ENCODE measurements at places on chromosomes 4 and X.

DNA sequence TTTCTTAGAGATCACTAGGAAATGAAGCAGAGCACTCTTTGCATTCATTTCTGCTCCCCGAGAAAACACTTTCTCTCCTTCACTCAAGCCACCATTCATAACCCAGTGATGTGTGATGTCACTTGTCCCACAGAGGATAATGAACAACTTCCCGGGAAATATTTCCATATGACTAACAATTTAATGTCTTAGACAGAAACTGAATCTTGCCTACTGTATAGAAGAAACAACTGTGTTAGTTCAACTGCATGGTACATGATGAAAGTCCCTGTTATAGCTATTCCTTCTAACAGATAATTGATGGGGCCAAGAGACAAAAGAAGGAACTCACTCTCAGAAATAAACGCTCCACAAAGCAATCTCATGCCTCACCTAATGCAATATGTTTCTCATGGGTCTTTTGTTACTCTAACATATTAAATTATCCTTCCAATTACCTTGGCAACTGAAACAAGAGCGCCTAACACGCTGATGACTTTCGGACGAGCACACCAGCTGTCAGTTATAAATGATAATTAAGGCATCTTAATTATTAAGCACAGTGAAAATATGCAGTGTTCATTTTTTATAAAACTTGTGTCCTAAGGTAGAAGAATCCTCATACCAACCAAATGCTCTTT, 113.7 kb upstream of the TLR3 start:
- DNase-seq: no peak

DNA sequence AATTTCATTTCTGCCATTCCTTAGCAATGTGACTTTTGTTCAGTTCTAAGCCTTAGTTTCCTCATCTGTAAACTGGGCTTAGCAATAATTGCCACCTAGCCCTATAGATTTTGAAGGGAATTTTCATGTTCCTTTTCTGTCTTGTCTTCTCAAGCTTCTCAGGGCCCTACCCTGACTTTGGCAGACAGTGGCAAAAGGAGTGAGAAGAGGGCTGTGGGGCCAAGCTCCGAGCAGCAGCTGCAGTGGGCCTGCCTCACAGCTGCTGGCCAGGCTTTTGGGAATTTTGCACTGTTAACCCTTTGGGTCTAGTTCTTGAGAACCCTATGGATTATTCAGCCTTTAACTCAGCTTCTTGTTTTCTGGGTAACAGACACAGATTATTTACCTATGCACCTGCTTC, 67.6 kb upstream of the IGSF1 start:
- DNase-seq: no peak

DNA sequence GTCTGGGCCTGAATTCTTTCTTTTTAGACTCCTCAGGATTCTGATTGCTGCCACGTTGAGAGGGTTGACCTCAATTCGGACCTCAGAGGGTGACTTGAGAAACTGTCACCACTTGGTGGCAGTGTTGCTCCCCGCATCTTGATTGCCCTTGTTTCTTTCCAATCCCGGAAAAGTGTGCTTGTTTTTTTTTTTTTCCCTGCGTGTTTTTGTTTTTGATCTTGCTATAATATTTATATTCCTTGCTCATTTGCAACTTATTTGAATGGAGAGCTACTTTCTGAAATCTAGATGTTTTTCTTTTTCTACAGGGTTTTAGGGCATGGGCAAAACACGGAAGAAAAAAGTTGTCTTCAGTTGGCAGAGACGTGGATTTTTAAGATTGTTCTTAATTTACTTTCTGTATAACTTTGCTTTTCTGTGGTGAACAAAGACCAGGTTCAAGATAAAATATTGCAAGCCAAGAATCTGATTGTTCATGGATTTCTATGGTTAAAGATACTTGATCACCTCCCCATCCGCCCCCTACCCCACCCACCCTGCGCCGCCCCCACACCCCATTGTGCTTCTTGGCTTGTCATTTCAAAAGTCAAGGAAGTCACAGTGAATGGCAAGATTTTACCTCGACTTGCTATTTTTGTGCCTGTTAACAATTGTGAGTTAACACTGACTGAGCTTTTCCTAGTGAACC, 102.0 kb downstream of the PTTG2 start:
- no peak for DNase-seq

- no peak for DNase-seq
Measured at GRCh38 chr4:101790521-101791181, at the start of gene BANK1. BANK1 (plus strand) TSS chr4:101790730; CDS start chr4:101790881, 151 bp downstream.

GRCh38 chr4:16897991-16898827, at the start of gene LDB2:
LDB2 (minus strand) TSS chr4:16898645.
- DNase-seq: no peak

DNA sequence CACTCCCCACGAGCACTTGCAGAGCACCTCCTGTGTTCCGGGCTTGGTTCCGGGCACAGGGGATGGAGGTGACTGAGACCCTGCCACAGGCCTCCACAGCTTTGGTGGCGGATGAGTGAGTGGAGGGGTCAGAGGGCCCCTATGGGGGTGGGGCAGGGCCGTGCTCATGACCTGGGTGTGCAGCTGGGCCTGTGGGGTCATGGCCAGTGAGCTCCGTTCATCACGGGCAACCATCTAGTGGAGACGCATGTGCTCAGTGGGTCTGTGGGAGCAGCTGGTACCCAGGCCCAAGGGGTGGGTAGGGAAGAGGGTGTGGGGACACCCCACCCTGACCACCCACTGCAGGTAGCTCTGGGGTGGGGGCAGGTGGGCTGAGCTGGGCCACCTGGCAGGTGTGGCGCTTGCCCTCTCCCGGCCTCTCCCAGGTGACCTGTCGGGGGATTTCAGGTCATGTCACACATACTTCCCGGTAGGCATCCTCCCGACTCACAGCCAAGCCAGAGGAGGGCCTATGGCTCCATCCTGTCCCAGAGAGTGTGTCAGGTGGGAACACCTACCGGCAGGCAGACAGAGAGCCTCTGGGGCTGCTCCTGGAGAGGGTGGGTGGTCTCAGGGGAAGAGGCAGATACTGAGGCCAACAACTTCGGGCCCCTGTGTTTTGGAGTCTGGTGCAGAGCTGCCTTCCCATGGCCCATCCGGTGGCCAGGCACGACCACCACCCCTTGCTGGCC, 3.6 kb downstream of the PSAPL1 start:
- DNase-seq: no peak

DNA sequence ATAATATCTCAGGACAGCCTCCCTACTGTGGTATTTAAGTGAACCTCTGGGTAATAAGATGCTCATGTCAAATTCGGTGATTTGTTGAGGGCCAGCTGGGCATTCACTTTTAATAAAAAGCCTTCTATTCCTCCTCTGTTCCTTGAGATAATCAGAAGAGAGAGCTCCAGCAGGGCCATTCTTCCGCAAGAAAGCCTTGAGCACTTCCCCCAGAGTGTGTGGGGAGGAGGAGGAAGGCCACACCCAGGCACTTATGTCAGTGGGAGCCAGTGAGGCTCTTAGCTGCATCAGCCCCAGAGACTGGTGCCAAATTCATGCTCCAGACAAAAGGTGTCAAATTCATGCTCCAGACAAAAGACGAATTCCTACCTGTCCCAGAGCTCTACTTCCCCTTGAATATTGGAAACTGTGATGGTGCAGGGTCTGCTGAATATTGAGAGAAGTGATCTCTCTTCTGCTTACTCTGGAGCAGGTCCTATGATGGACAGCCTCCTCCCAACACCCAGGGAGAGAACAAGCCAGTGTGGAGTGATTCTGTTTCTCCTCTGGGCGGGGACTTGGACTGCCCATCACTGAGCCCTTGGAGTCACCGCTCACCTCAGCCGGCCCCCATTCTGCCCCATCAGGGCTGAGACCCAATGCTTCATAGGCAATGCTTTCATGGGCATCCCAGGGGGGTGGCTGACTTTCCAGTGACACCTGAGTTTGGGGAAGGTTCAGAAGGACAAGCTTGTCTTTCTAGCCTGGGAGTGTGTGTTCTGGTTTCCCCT, 68.1 kb downstream of the FHDC1 start:
- no peak for DNase-seq

- DNase-seq: no peak
Measured at GRCh38 chrX:104482757-104483156, 83.2 kb upstream of the IL1RAPL2 start.

GRCh38 chr4:138555584-138555983, 313.4 kb upstream of the SLC7A11 start:
- no peak for DNase-seq

DNA sequence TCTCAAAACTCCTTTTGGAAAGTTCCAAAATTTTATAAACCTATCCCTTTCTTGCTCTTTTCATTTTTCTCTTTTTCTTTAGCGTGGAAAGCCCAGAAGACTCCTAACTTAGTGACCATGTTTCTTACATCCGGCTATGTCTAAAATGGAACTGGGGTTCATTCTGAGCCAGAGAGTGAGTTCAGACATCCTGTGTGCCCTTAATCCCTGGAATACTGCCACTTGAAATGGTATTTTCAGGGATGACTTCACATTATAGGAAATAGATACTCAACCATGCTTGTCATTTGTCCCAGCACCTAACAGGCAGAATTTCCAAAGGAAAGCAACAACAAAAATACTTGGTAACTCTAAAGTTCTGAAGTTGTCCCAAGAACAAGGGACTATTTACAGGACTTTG, 379.6 kb downstream of the ARHGAP24 start:
- DNase-seq: no peak

- DNase-seq: no peak
Measured at GRCh38 chr4:70838204-70838603, 1.5 kb downstream of the GRSF1 start.

DNA sequence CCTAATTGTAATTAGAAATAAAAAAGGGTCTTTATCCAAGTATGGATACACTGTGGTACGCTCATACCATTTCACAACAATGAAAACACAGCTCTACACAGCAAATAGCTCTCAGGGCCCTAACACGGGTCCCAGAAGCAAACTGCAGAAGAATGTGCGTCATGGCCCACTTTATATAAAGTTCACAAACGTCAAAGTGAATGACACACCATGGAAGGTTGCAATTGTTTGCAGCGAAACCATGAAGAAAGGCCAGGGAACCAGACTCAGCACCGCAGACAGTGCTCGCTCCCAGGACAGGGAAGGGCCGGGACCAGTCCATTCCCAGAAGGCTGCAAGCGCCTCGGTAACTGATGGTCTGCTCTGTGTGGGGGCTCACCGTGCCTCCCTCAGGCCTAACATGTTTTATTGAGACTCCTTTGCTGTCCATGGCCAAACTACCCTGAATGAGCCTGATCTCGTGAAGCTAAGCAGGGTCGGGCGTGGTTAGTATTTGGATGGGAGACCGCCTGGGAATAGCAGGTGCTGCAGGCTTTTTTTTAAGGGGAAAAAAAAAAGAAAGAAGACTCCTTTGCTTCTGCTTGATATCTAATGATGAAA, 47.8 kb downstream of the ACOX3 start:
- DNase-seq: no peak

DNA sequence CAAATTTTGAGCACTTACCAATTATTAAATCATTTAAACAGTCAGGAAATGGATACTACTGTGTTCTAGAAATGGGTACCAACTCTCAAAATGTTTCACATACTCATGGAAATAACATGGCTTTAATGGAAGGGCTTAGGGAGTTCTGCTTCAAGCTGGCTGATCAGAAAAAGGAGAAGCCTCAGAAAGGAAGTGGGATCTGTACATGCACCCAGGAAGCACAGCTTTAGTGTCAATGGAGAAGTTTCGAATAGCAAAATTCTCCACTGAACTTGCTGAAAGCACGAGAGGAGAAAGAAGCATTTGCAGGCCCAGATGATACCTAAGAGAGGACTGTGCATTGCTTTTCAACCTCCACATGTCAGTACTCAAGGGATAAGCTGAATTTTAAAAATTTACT, 11.1 kb upstream of the HS3ST1 start:
- DNase-seq: no peak

GRCh38 chrX:13397878-13398818, 78.3 kb upstream of the ATXN3L start:
- DNase-seq: no peak

GRCh38 chr4:28250646-28251045, 1390.0 kb downstream of the STIM2 start:
- no peak for DNase-seq

GRCh38 chr4:23268072-23268771, 575.5 kb downstream of the GBA3 start:
- peak; percentile 62 for DNase-seq

GRCh38 chr4:54229631-54230483, 764 bp downstream of the PDGFRA start:
- no peak for DNase-seq

GRCh38 chr4:170193496-170193895, 103.7 kb upstream of the AADAT start:
- no peak for DNase-seq

- DNase-seq: no peak
Measured at GRCh38 chrX:39665830-39666518, 431.8 kb downstream of the BCOR start.

DNA sequence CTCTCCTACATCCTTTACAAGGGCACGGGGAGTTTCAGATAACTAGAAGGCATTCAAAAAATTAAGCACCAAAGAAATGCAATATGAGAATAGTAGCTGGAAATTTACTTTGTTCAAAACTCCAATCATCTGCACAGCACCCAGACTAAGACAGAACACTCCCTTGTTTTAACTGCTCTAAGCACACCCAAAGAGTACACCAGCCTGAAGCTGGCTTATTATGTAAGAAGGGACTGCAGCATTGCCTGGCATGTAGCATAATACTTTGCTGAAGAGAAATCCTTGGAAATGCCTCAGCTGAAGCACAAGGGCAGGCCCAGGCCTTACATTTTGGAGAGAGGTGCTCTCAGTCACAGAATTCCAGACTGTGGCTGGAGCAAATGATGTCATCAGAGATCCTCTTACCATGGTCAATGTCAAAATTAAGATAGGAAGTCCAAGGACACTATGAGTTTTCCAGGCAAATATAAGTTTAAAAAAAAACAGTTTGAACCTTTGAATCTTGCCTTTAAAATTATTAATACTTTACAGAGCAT, 14.8 kb downstream of the ARHGEF6 start:
- DNase-seq: no peak

- no peak for DNase-seq
Measured at GRCh38 chr4:188195389-188195985, 56.2 kb downstream of the TRIML1 start.
